ENCODE measurements at places on chromosomes 3 and 15. TPM values are rescaled to one million over a fixed set of nuclear protein-coding genes. Genes with fewer than 3 reads are reported as not detected.

DNA sequence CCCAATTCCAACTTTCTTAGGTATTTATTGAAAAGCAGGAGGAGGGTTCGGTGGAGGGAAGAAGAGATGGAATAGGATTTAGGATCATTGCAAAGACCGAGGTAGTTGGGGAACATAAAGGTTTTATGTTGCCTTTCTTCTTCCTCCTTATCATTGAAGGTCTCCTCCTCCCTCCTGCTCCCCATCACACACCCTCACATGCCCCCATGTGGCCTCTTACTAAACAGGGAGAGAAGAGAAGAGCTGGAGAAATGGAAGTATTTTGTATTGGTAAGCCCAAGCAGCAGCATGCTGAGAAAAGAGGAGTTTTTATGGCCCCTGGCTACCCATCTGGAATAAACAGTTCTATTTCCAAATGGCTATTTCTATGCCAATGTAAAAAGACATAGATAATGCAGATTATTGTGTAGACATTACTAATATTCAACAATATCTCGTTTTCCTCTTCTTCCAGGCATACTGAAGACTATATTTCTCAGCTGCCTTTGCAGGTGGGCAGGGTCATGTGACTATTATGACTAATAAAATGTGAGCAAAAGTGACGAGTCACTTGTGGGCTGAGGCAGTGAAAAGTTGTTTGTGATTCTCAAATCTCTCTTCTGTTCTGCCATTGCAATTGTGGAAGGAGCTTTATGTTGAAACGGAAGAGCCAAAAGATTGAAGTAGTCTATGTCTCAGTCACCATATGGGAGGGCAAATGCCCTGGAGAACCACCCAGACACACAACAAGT is 5.2 kb upstream of the GPR176 start:
- no peak for DNase-seq

DNA sequence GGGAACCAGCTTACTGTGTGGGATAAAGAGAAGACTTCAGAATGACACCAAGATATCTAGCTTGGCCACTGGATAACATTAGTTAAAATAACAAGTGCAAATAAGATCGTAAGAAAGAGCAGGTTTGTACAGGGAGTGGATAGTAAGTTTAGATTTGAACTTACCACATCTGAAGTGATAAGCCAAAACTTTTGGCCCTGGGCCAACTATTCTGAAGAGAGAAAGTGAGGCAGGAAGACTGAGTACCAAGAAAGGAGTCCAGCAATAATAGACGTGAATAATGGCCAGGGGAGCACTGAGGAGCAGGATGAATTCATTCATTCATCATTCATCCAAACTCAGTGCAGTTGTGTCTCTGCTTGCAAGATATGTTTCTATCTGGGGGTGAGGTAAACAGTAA is 122.9 kb downstream of the PDE8A start:
- DNase-seq = no peak

- DNase-seq = no peak
Observed at GRCh38 chr3:42161050-42161935, 70.1 kb downstream of the TRAK1 start.

DNA sequence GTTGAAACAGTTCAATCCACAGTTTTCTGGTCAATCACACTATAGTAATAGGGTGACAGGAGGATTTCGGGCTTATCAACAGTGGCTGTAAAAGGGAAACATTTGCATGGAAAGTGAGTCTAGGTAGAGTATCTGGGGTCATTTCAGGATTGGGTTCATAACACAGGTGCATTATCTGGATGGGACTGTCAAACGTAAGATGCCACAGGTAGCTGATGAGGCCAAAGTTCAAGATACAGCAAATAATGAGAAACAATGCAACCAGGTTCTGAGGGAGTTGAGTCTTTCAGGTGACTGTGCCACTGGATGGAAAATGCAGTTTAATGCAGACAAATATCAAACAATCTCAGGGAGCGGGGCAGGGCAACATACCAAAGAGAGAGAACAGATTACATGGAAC is 62.2 kb downstream of the WDR76 start:
- DNase-seq = no peak

- DNase-seq = no peak
Observed at GRCh38 chr15:92812271-92812670, 87.9 kb upstream of the CHD2 start.

DNA sequence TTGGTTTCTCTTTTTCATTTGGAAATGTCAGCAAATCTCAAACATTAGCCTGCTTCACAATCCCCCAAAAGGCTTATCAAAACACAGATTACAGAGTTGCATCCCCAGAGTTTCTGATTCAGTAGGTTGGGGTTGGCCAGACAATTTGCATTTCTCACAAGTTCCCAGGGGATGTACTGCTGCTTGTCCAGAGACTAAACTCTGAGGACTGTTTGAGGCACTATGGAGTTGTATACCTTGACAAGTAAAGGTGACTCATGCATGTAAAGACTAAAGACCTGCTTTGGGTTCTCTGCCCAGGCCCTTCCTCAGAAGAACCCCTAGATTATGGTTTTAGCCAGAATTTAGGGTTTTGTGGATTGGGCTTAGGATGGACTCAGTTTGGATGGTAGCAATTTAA is 151.1 kb upstream of the ARHGEF26 start:
- DNase-seq = no peak

GRCh38 chr15:90881978-90882721 is 2.2 kb upstream of the FES start:
- no peak for DNase-seq

GRCh38 chr15:49082960-49083359 is 36.7 kb upstream of the SECISBP2L start:
- DNase-seq = peak; percentile 91

DNA sequence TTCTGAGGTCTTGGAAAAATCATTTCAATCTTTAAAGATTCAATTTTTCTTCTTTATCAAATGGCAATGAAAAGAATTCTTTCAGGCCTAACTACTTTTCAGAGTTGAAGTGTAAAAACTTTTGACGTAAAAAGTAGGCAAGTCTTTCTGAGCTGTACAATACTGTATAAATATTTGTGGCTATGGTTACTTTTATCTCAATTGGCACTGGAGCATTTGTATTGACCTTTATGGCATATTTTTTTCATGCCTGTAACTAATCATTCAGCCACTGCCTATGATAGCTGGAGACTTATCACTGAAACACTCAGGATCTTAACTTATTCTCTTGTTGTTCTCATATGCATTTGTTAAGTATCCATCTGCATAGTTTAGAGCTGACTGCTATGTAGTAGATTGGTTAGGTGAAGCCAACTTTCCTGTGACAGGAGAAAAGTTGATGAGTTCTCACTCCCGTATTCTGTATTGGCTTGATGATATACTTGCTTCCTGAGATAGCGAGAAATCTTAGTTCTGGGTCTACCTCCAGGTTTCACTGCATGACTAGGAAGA is 290.4 kb upstream of the TBL1XR1 start:
- DNase-seq = no peak

- DNase-seq = no peak
Observed at GRCh38 chr3:185687271-185687878, 101.3 kb downstream of the SENP2 start.

GRCh38 chr15:29067949-29068348 is 182.2 kb downstream of the APBA2 start:
- DNase-seq = no peak

DNA sequence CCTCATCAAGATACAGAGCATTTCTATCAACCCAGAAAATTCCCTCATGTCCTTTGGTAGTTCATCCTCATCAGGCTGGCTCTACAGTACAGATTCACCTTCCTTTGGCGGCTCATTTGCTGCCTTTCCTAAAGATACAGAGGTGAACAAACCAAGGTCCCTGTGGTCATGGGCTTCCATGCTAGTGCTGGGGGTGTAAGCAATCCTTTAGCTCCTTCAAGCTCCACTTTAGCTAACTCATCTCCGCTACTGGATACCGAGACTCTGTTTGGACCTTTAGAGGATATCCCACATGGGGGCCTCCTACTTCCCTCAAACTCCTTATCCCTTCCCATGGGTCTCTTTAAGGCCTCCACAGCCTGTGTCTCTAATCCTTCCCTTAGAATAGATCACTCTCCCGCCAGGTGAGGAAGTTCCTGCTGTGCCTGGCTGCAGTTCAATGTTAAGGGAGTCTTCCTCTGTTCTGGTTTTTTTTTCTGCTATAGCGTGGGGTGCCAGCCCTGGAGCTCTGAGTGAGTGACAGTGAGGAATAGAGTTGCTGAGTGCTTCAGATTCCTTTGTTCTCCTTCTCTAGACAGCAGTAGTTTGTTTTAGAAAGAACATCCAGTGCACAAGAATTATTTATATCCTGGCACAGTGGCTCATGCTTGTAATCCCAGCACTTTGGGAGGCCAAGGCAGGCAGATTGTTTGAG is 30.7 kb downstream of the CLEC3B start:
- DNase-seq = no peak

- no peak for DNase-seq
Observed at GRCh38 chr3:186217820-186218164, 108.9 kb upstream of the ETV5 start.

- no peak for DNase-seq
Observed at GRCh38 chr3:142844339-142844977, 44.4 kb downstream of the PCOLCE2 start.

GRCh38 chr15:40029979-40030893 is 8.7 kb downstream of the SRP14 start:
- no peak for DNase-seq

DNA sequence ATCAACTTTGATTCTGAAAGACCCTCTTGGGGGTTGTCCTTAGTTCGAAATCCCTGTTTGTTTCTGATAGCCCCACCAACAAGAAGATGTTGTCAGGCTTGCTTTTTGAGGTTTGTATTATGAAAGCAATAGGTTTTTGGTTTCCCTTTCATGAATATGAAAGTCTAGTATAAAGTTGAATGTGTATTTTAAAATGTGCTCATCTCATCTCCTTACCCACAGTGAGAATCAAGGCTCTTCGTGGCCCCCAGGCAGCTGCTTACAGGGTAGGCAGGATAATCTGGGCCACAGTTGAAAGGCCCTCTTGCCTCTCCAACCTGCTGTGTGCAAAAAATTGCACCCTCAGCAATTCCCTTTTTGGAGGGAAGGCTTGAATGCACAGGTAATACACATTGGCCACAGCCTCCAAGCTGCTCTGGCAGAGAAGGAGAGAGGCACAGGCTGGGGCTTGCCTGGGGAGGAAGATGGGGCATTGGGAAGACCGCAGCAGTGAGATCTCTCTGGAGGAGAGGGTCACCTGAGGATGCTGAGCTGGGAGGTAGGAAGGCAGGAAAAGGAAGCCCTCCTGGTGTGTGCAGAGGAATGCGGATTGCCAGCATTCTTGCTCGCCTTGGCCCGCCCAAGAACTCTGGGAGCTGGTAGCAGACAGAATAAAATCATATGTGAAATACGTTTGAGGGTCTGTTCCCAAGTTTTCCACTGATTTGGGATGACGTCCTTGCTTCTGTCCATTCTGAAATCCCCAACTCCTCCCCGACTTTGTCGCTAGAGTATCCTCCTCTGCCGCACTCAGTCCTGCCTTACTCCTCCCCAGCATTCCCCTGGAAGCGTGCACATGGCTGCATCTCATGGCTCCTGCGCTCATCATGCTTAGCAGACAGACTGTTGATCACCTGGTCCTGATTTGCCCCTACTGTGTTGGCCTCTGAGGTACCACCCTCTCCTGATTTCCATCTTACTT is 196.4 kb downstream of the RPLP1 start:
- no peak for DNase-seq

GRCh38 chr3:94739420-94739819 is 676.6 kb downstream of the NSUN3 start:
- no peak for DNase-seq

DNA sequence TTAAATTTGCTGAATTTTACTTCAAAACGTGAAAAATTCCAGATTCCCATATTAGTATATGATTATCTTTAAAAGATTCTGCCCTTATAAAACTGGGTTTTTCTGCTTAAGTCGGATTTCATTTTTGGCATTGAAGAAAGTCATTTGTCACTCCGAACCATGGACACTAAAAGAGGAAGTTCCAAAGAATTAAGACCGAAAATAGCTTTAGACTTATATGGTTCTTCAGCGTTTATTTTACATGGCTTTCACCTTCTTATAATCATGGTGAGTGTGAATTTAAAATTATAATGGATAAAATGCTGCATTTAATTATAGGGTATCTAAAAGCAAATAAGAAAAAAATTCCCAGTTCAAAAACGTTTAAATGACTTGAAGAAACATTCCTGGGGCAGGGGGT is 1.0 kb downstream of the C3orf38 start:
- DNase-seq = no peak

- no peak for DNase-seq
Observed at GRCh38 chr15:100704281-100705055, 102.1 kb downstream of the ASB7 start.

DNA sequence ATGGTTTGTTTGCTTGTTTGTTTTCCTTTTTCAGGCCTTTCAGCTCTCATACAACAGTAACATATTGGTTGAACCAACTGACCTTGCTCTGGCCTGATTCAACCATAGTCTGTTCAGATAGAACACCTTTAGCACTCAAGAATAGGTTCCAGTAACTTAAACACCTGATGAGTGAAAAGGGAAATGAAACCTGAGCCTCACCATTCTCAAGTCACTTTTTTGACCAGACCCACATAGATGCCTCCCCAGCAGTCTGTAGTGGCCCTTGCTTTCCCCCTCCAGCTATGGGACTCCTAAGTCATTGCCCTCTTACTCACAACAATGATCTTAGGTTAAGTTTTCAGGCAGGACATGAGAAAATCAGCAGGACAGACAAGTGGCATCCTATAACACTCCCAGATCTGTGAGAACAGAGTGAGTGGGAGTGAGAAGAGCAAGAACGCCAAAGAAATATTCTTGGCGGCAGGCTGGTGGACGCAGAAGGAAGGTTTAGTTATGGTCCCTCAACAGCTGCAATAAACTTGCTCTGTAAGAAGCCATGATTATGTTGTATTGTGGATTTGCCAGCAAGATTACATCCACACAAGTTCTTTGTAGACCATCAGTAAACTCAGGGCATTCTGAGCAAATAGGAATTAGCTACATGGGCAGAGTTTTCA is 367.5 kb downstream of the MECOM start:
- DNase-seq = no peak

GRCh38 chr3:183799461-183799860 is 25.9 kb downstream of the MAP6D1 start:
- no peak for DNase-seq

Gene SI
- total RNA-seq = not detected

Gene OR5K2
- not detected for total RNA-seq

Gene TEX9
- total RNA-seq = 12.2 TPM

Gene NANOGP8
- total RNA-seq = 0.89 TPM

Gene DPPA2
- not detected for total RNA-seq
